ENCODE measurements at places on chromosomes 6 and 20.

- DNase-seq: no peak
Measured at GRCh38 chr6:80862756-80863155, 756.3 kb downstream of the BCKDHB start.

- no peak for DNase-seq
Measured at GRCh38 chr6:35694462-35694861, 5.7 kb upstream of the FKBP5 start.

- no peak for DNase-seq
Measured at GRCh38 chr6:137933696-137934095, 66.6 kb downstream of the TNFAIP3 start.

- DNase-seq: peak; percentile 48
Measured at GRCh38 chr6:87155842-87156815, 764 bp downstream of the ZNF292 start.

DNA sequence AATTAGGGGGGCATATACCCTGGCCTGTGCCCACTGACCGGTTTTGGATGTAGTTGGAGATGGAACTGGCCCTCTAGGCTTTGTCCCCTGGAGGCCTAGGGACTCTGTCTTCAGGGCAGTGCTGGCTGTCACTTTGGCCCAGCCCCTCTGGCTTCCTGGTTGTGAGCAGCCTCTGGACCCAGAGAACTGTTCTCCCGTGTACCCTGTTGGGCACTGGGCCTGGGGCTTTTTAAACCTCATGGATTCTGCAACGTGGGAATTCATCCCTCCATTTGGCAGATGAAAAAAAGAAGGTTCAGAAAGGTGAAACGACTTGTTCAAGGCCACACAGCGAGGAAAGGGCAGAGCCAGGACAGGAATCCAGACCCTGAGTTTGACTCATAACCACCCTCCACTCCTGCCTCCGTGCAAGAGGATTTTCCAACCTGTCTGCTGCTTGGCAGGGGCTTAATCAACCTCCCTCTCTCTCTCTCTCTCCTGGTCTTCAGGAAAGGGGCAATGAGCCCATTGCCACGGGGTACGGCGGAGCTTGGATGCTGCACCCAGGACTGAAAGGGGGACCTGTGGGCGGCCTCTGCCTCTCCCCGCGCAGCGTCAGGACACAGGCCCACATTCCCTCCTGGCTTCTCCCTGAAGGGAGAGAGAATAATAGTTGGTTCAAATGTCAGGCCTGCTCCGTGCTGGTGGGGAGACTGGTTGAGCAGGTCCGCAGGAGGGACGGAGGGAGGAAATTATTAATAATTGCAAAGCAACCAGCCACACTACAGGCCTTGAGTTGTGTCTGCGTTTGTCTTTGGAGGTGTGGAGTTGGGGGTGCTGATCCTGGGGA lies 56.0 kb downstream of the CEBPB start:
- no peak for DNase-seq

DNA sequence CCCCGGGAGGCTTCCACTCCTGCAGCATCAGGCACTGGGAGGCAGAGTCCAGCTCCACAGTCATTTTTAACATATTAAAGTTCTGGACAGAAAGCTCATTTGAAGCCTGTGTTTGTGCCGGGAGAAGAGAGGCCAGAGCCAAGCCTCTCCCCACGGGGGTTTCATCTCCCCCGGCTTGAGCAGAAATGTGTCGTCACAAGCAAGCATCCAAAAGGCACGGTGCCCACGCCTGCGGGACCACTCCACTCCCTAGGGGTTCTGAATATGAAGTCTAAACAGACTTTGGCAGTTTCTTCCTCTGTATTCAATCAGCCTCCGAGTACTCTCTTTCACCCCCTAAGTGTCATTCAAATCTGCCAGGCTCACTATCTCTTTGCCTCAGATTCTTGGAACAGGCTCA lies 75.3 kb downstream of the STK35 start:
- DNase-seq: no peak

DNA sequence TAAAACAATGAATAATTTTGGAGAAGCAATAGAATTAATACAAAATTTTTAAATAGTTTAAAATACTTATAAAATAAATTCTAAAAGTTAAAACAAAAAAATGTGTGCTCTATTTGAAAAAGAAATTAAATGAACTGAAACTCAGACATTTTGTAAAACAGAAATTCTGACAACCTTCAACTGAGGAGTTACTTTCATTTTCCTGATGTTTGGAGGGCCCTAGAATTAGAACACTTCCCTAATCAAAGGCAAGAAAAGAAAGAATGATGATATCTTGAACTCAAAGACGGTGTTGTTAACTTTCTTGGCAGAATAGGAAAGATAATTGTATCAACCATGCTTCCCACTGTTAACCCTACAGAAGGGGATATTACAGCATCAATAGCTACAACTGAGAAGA lies 27.9 kb downstream of the SNX14 start:
- DNase-seq: no peak

Measured in CD4-positive, alpha-beta T cell treated with Interleukin-15 for 1 hour (primary cell).